ENCODE measurements at places on chromosomes 2 and 18.

DNA sequence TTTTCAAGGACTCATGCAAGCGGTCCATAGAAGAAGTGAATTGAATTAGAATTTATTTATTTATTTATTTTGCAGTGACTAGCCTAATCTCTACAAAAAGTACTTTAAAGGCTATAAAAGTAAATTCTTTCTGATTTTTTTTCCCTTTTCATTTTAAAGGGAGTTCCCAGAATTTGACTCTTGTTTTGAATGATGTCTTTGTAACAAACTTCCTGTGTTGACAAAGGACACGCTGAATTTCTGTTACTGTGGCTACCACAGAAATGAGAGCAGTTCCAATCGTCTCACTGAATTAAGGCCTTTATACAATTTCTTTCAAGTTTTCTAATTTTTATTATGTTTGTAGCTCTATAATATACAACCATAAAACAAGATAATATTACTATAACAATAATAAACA is 46.3 kb upstream of the LPIN2 start:
- DNase-seq = no peak

DNA sequence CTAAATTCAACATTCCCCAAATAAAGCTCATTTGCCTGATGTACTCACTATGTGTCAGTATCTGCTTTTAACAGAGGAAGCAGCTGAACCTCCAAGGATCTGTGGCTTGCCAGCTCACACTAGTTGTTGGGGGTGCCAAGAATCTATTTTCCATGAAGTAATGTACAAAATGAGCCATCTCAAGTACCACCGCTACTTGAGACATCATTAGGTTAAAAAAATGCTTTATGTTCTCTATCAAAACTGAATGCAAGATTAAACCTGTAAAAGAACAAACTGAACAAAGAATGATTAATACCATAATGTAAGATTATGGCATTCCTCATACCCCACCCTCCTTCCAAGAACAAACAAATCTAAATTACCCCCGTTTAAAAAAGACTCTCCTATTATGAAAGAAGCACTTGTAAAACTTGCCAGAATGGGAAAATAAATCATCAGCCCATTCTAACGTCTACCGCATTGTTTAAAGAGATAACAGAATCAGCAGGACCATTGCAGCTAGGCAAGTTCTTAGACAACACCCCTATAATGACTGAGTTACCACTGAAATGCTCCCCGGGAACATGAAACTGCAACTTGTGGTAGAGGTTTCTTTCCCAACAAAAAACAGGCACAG is 471.6 kb downstream of the DLGAP1 start:
- peak; percentile 90 for DNase-seq

GRCh38 chr2:109513749-109514588 is 99.8 kb downstream of the SEPTIN10 start:
- no peak for DNase-seq

GRCh38 chr2:161388146-161388779 is 27.8 kb upstream of the TBR1 start:
- no peak for DNase-seq

DNA sequence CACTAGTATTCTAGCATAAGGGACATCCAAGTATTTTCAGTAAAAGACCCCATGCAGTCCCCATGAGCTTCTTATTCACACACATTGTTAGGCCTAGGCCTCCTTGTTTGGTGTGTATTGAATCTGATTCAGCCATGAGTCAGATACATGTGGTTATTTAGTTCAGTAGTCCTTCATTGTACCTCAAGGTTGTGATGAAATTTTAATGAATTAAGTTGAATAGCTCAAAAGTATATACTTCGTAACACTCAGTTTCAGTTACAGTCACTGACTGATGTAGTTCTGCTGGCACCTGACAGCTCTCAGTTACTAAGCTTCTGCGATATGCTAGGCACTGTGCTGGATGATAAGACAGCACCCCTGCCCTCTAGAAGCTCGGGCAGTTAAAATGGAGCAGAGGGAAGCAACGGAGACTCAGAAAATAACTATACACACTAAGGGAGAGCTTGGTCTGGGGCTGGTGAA is 86.4 kb downstream of the XRCC5 start:
- no peak for DNase-seq

DNA sequence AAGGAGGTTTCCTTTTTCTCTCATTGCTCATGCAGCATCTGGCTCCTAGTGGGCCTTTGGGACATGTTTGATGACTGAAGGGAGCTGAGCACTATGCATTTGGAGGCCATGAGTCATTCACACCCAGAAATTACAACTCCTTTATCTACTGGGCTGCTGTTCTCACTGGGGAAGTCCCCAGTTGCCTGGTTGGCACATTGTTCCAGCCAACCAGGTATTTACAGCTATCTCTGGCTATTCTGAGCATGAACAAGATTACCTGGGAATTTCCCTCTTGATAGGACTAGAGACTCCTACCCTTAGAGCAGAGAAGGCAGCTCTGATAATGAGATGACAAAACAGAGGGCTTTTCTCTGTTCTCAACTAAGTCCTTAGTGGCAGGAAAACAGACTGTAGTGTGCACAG is 206.5 kb downstream of the SETBP1 start:
- DNase-seq = no peak

DNA sequence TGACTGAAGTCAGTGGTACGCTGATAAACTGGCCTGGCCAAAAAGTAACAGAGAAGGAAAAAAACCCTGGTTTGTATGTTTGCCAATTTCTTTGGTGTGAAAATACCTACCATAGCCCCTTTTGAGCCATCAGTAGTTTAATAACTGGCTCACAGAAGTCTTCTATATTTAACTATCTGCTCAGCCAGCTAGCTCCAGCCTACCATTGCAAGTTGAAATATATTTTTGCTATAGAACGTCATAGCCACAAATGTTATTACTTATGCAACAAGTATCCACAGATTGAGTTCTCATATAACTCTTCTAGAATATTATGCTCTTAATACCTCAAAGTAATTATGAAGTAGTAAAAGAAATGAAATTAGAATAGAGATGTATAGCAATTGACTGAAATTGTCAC is 25.2 kb downstream of the RPE start:
- DNase-seq = no peak

GRCh38 chr18:6495536-6495935 is 80.8 kb upstream of the L3MBTL4 start:
- DNase-seq = no peak
